NCI-H1048 (cell line): ENCODE measurements at places on chromosomes 16 and 17.

DNA sequence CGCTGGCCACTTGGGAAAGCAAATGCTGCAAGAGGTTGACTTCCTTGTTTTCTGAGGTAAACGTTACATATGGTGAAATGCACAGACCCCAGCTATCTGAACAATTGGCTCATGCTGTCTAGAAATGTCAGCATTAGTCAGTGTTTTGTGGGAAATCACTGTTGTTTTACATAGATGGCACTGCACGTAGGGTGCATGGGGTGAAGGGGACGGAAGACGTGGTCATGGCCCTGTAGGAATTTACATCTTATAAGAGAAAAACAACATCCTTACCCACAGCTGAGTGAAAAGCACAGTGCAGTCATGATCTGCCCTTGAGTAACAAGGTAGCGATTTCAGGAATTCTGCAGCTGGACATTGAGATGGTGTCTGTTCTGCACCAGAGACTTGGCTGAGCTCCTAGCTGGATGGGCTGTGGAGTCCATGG lies 15.2 kb downstream of the RPTOR start:
- no peak for DNase-seq

- no peak for DNase-seq
Measured at GRCh38 chr17:51647826-51648225, 387.5 kb downstream of the UTP18 start.

GRCh38 chr17:34607917-34608316 lies 28.5 kb downstream of the TMEM132E start:
- no peak for DNase-seq

DNA sequence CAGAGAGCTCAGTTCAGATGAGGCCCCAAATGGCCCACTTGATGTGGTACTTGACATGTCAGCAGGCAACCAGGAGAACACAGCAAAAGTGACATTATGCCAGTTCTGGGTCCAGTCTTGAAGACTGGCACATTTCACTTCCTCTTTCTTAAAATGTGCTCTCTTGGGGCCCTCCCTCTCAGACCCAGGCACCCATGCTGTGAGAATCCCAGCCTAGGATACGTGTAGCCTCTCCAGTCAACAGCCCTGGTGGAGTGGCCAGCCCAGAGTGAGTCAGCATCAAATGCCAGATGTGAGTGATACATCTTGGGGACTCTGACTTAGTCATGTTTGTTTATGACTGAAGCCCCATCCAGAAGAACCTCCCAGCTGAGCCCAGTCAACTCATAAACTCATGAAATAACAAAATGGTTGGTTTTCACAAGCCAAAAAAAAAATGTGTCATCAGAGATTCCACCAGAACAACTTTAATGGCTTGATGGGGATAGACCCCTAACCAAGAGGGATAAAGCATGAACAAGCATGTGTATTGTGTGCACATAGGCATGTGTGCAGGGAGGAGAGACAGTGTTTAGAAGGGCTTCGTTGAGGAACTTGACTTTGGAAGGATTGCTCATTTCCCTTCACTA lies 82.5 kb upstream of the TNRC6C start:
- no peak for DNase-seq

DNA sequence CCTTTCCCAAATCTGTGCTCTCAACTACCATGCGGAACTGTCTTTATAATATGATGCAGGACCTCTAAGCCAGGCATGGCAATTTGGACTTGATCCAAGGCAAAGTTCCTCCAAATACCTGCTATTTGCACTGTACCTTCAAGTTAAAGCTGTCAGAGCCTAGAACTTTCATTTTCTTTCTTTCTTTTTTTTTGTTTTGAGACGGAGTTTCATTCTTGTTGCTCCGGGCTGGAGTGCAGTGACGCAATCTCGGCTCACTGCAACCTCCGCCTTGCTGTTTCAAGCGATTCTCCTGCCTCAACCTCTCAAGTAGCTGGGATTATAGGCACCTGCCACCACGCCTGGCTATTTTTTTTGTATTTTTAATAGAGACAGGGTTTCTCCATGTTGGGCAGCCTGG lies 51.7 kb downstream of the ARHGAP27 start:
- no peak for DNase-seq

- DNase-seq, result no peak
Measured at GRCh38 chr16:51698647-51699046, 547.6 kb upstream of the SALL1 start.

DNA sequence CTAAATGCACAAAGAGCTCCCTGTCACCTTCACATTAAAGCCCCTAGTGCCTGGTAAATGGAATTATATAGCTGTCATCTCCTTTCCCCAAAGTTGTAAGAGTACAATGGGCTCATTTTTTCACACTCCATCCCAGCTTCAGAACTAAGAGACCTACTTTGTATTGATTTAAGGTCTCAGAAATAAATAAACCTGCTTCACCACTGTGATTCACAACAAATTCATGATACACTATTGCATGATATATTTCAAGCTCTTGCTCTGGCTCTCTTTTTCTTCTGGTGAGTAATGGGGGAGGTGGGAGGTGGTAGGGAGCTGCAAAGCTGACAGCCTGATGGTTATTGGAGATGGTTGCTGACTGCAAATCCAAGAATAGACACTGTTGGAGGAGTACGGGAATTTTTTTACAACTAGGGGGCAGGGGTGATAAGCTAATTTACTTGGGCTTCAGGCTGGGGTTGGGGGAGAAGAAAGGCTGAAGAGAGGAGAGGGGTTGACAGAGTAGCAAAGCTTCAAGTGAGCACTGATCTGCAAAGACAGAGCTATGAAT lies 189.9 kb downstream of the AATF start:
- no peak for DNase-seq

DNA sequence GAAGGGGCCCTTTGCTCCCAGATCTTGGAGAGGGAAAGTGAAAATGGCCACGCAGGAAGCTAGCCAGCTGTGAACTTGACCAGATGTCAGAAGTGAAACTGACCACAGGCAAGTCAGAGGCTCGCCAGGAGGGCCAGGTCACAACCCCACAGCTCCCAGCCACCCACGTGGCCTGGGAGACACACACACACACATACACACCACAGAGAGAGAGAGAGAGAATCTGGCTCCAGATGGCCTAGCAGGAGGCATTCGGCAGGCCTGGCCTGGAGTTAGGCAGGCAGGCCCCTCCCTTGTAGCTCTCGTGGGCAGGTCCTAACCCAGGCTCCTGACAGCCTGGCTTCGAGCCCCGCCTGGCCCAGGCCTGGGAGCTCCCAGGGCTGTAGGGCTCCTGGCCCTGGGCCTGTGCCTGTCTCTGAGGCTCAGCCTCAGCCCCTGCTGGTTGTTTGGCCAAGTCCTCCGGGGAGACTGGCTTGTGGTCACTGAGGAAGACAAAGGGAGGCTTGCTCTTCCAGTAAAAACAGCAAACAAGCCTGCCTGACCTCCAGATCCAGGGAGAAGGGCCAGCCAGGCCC lies 20.2 kb downstream of the NGFR start:
- DNase-seq, result no peak

DNA sequence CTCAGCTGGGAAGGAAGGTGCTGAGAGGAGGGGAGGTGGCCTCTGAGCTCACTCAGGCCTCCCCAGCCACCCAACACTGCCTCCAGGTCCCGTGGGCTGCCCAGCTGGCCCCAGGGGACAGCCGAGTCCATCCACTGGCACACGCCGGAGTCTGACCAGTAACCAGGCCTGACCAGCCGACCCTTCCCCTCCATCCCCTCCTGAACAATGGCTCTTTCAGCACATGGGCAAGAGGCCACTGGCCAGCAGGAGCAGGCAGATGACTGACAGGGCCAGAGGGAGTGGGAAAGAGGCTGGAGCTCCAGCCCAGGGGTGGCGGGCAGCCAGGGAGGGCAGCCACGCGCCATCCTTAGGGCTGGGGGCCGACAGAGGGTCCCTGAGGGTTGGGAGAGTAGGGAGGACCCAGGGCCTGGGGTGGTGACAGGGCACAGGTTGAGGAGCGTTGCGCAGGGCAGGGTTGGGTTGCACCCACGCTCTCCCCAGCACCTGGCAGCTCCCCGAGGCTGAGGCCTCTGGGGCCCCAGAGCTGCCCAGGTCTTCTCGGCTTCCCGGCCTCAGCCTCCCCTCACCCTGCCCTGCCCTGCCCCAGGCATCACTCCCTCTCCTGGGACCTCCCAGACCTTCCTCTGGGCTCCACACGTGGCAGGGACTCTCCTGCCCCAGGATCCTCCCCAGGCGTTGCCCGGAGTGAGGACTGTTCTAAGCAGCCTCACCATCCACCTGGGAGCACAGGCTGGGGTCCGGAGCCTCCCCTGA lies 20.2 kb upstream of the SLC38A10 start:
- DNase-seq, result no peak

DNA sequence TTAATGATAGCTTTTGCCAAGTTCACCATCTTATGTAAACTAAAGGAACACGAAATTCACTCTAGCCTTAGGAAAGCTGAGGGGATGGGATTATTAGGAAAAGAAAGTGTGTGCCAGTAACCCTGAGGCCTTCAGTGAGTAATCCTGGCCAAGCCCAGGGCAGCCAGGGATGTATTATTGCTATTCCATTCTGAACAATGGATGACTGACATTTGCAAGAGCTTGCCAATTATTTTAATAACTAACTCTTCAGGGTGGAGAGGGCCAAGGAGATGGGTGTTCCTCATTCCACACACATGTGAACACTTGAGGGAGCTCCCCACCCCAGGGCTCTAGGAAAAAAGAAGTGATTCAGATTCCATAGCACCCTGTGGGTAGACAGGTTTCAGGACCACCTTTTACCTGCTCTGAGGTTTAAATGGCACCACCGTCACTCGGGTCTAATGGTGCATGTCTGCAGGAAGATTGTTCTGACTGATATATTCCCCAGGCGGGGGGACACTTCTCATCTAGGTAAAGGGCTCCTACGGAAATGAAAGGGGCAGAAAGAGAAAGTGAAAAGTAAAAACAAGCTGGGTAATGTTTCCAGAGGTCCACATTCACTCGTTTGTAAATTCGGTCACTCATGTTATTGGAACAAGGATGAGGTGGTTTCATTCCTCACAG lies 41.5 kb downstream of the TK2 start:
- no peak for DNase-seq

- DNase-seq, result no peak
Measured at GRCh38 chr16:88062341-88063210, 111.3 kb downstream of the BANP start.

DNA sequence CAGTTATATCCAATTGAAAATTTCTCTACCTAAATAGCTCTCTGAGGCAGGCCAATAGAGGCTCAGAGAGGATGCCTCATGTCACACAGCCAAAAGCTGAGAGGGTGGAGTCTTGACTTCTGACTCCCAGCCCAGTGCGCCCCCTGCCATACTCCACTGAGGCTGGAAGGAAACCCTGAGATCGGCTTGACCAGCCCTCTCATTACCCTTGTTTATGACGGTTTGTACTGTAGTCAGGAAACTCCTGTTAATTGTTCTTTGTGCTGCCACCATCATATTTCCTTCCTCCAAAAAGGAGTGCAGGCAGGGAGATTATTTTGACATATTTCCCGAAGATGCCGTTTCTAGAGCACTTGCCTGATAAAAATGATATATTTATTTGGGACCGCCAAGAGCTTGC lies 107.9 kb downstream of the AIPL1 start:
- DNase-seq, result no peak

DNA sequence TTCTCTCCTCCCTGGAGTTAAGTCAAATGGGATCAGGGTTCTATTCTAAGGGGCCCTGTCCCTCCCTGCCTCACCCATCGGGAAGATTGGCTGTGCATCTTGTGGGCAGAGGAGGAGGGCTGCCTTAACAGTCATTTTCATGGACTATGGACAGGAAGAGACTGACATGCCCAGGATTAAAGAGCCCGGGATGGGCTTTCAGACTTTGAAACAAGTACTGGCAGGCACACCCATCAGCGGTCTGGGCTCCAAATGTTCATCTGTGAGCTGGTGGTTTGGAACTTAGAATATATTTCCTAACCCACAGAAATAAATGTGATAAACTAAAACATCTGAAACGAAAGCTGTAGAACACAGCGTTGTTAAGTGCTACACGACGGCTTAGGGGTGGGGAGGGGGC lies 6.5 kb downstream of the SLC6A4 start:
- no peak for DNase-seq

DNA sequence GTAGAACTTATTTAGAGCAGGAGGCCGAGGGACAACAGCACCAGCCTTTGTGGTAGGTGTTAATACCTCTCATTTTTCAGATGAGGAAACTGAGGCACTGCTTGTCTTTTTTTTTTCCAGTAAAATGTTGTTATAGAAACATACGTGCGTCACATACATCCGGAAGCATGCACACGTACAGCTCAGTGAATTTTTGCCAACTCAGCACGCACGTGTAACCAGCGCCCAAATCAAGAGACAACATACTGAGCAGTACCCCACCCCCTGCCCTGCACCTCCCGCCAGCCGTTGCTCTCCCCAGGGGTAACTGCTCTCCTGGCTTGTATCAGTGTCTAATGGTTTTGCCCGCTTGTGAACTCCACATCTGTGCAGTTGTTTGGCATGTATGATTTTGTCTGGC lies 92.0 kb downstream of the CMIP start:
- DNase-seq, result no peak

DNA sequence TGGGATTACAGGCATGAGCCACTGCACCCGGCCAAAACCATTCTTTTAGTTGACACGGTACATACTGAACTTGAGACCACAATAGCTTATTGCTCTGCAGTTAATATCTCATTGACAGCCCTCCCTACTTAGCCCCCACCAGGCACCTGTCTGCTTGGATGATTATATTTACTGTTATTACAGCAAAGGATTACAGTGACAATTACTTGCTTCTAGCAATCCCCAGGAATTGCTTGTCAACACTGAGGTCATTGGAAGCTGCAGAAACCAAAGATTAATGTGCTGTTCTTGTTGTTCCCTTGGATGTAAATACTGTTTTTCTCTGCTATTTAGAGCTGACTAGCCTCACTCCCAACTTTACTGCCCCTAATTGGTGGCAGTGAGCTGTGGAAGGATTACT lies 211.2 kb downstream of the LGALS9B start:
- no peak for DNase-seq

GRCh38 chr17:7878234-7878633 lies 10.4 kb upstream of the CHD3 start:
- no peak for DNase-seq

DNA sequence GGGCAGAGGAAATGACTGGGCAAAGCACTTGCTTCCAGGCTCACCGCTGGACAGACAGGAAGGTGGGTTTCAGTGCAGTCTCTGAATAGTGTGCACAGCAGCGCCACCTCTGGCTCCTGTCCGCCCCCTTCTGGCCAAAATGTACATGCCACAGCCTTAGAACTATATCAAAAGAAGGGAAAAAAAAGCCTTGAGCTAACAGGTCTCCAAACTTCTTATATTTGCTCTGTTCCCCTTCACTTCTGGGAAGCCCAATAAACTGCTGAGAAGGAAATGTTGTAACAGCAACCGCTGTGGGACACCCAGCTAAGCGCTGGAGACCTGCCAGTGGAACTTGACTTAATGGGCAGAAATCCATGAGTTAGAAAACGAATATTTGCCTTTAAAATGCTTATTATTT lies 17.5 kb downstream of the COG7 start:
- DNase-seq, result no peak

DNA sequence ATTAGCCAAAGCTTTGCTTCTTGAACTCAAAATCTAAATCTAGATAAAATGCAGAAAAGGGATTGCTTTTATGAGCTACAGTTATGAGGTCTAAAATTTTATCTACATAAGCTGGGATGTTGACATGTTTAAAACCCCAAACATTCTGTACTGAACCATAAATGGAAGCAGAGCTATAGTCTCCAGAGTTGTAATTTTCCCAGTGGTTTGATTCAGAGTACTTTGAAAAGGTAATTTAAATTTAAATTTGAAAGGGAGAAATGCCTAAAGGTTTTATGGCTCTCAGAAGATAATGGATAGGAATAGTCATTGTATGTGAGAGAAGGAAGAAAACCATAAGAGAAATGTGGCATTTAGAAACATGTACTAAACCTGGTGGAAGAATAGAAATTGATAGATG lies 163.2 kb downstream of the PPM1E start:
- DNase-seq, result no peak
